Esophagus muscularis mucosa (tissue), 4 donors: ENCODE measurements at places on chromosomes 16 and 17. TPM values are rescaled to one million over a fixed set of nuclear protein-coding genes. Genes with fewer than 3 reads are reported as not detected.

GRCh38 chr16:5885521-5885920 lies 787.9 kb upstream of the EEF2KMT start:
- H3K27ac ChIP-seq = no peak overlapping the region
- H3K4me1 ChIP-seq = no peaks in the 10 kb centered on the region
- H3K4me3 ChIP-seq = no peak overlapping the region
- no peaks in the 10 kb centered on the region for H3K36me3 ChIP-seq

- DNase-seq = no peak
- peaks cover 18% of the 10 kb centered on the region for H3K4me1 ChIP-seq
- H3K27ac ChIP-seq = no peak overlapping the region
- no peak overlapping the region for H3K4me3 ChIP-seq
- no peaks in the 10 kb centered on the region for H3K27me3 ChIP-seq
Measured at GRCh38 chr16:54174750-54175149, 111.8 kb downstream of the IRX3 start.

Gene FAM117A
- 13.3 TPM for total RNA-seq

DNA sequence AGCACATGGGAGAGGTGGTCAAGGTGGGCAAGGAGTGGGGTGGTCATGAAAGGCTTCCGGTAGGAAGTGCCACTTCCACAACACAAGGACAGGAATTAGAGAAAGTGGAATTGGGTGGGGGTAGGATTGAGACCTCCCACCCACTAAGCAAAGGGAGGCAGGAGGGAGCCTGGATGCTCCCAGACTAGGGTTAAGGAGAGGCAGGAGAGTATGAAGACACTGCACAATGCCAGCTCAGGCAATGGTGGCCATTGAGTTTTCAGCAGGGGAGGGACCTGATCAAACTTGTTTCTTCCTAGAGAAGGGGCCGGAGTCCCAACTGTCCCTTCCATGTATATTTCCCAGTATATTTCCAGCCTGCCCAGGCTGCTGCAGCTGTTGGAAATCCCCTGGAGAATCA lies 3.1 kb upstream of the RAB11FIP4 start:
- H3K4me3 ChIP-seq = no peak overlapping the region
- no peak for DNase-seq
- no peak overlapping the region for H3K27ac ChIP-seq
- H3K4me1 ChIP-seq = peaks cover 11% of the 10 kb centered on the region
- no peaks in the 10 kb centered on the region for H3K36me3 ChIP-seq
- H3K27me3 ChIP-seq = peaks cover 3% of the 10 kb centered on the region

Gene CCL15
- not detected for total RNA-seq
